Myocyte (in vitro differentiated cells): ENCODE measurements at places on chromosomes 11 and 22. TPM values are rescaled to one million over a fixed set of nuclear protein-coding genes. Genes with fewer than 3 reads are reported as not detected.

The KLHDC7B gene
- total RNA-seq: not detected in 2 replicates

The HTR3B gene
- not detected in 2 replicates for total RNA-seq

The ME3 gene
- total RNA-seq: 15.0 and 18.9 TPM in 2 replicates

The OR5T3 gene
- not detected in 2 replicates for total RNA-seq

The OR5T2 gene
- total RNA-seq: not detected in 2 replicates

The CHADL gene
- total RNA-seq: 4.0 and 11.8 TPM in 2 replicates

The MYO7A gene
- total RNA-seq: 0.57 and 0.96 TPM in 2 replicates

The AIFM3 gene
- 0.13 TPM in 1 of 2 replicates, not detected in the other for total RNA-seq

The POU2AF2 gene
- total RNA-seq: not detected in 2 replicates

The SCGB1C1 gene
- 0.75 TPM in 1 of 2 replicates, not detected in the other for total RNA-seq

The CDC45 gene
- total RNA-seq: 1.1 and 4.5 TPM in 2 replicates

The MAP6 gene
- 0.05 and 0.21 TPM in 2 replicates for total RNA-seq

The ZC3H12C gene
- total RNA-seq: 12.4 and 16.8 TPM in 2 replicates

The EP300 gene
- total RNA-seq: 30.4 and 41.1 TPM in 2 replicates

The TRIM21 gene
- total RNA-seq: 7.0 and 8.1 TPM in 2 replicates

The DNAJB7 gene
- not detected in 2 replicates for total RNA-seq

The DDT gene
- 99.2 and 112 TPM in 2 replicates for total RNA-seq

The C1QTNF4 gene
- total RNA-seq: 0.13 and 0.16 TPM in 2 replicates

The NRIP3 gene
- 7.0 and 13.5 TPM in 2 replicates for total RNA-seq

The SLN gene
- 9.2 and 84.1 TPM in 2 replicates for total RNA-seq

The UBASH3B gene
- total RNA-seq: 8.8 and 13.1 TPM in 2 replicates

The C11orf21 gene
- total RNA-seq: not detected in 2 replicates

The OR5P2 gene
- total RNA-seq: not detected in 2 replicates

The TCN1 gene
- not detected in 2 replicates for total RNA-seq

The OR8G1 gene
- total RNA-seq: not detected in 2 replicates

The SMC1B gene
- not detected in 2 replicates for total RNA-seq

The SLC22A12 gene
- not detected in 2 replicates for total RNA-seq

The GGTLC2 gene
- not detected in 2 replicates for total RNA-seq

The OR10S1 gene
- total RNA-seq: not detected in 2 replicates

The MGAT3 gene
- total RNA-seq: not detected in 2 replicates

The SHISAL1 gene
- total RNA-seq: 0.24 and 0.31 TPM in 2 replicates

The ROBO4 gene
- 3.4 and 10.5 TPM in 2 replicates for total RNA-seq

The MS4A2 gene
- not detected in 2 replicates for total RNA-seq

The MMP27 gene
- total RNA-seq: not detected in 2 replicates

The PATE4 gene
- total RNA-seq: not detected in 2 replicates

The ANO9 gene
- total RNA-seq: 0.42 and 0.94 TPM in 2 replicates

The GNAZ gene
- 9.1 and 11.2 TPM in 2 replicates for total RNA-seq

The SMIM35 gene
- not detected in 2 replicates for total RNA-seq

The C22orf42 gene
- total RNA-seq: not detected in 2 replicates

The LDHAL6A gene
- not detected in 2 replicates for total RNA-seq

The SCN2B gene
- total RNA-seq: not detected in 2 replicates

The PES1 gene
- total RNA-seq: 56.1 and 69.8 TPM in 2 replicates

The HBG1 gene
- total RNA-seq: not detected in 2 replicates
